ENCODE measurements at places on chromosomes 7 and 10.
A peak's percentile ranks its signal among the peaks of the same experiment; 100 is the strongest.

GRCh38 chr7:7122033-7122478, 60.3 kb upstream of the C1GALT1 start:
- peak; percentile 25 for DNase-seq

GRCh38 chr10:12237265-12238220, 41.6 kb downstream of the CDC123 start:
- DNase-seq: no peak

- DNase-seq: no peak
These were observed 541.9 kb upstream of the CELF2 start for GRCh38 chr10:10475812-10476211.

DNA sequence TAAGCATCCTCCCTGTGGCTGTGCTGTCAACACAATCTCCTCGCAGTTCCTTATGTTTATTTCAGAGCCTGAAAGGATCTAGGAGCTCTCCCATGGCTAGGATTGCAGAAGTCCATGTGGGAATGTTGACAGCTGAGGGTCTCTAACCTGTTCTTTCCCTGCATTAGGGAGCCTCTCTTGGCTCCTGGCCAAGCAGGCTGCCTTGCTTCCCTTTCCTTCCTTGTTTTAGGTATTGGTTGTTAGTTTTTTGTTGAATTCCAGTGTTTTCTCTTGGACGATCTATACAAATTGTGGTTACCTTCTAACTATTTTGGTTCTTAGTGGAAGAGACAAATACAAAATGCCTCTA, 171.8 kb downstream of the MLLT10 start:
- no peak for DNase-seq

DNA sequence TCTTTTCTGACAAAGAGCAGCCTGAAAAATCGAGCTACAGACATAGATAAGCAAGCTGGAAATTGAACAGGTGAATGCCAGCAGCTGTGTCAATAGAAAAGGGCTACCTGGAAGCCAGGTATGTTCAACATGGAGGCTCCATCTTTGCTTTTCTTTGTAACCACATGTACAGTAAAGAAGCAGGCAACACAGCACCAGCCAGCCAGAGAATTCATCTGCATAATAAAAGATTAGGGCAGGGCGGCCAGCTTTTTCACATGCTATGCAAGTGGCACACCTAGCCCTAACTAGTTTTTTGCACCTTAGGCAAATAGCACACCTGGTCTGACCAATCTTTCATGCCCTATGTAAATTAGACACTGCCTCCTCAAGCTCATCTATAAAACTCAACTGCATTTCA, 25.7 kb downstream of the COG5 start:
- no peak for DNase-seq

- DNase-seq: no peak
These were observed 104.1 kb downstream of the ZNF467 start for GRCh38 chr7:149669121-149669818.

DNA sequence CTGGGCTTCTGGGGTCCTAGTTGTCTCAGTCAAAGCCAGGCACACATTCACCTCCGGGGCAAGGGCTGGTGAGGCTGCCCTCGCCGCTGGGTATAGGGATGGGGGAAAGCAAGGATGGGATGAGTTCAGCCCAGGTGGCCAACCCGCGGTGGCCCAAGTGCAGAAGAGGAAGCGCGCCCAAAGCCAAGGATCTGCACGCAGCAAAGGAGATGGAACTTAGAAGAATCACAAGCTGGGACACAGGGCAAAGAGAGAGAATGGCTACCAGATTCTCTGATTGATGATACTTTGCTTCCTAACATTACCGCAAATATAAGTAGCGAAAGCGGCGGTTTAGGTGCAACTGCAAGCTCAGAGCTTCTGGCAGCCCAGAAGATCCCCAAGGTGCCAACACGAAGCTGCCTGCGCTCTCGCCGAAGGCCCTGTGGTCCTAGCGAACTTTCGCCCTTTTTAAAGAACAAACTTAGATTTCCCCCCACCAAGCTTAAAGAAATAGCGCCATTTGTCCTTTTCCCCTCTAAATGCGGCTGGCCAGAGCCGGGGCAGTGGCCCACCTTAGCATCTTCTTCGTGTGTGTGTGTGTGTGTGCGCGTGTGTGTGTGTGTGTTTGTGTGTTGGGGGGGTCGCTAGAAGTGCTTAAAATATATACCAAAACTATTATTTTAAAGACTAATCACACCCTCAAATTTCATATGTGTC, 927 bp upstream of the MKX start:
- no peak for DNase-seq

- no peak for DNase-seq
These were observed 19.8 kb downstream of the HNRNPA2B1 start for GRCh38 chr7:26180792-26181198.

DNA sequence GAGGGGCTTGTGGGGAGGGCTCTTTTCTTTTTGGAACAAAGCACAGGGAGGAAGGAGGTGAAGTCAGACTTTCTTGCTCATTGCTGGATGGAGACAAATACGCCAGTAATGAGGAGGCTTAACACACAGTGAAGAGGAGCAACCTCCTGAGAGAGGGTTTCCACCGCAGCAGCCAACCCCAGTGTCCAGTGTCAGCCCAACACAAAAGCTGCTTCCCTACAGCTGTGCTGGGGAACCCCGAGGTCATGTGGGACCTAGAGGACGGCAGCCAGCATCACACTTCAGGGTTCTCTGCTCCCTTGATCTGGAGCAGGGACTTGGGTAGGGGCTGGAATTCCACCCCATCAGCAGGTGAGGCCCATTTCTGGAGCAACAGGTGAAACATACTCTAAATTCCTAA, 7.7 kb downstream of the BLNK start:
- no peak for DNase-seq

DNA sequence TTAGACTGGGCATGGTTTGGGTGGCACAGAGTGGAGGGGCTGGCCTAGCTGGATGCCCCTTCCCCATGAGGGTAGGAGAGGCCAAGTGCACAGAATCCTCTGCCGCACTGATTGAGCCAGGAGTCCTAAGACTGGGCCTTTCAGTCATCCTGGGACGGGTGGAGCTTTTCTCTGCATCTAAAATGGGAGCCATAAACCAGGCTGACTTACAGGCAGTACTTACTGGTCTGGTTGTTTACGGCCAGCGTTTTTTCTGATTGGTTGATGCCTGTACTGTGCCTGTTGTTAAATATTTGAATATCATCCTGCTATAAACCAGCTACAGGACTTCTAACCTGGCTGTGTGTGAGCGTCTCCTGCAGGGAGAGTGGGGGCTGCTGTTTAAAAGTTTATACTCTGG, 107.8 kb downstream of the CDH23 start:
- no peak for DNase-seq

GRCh38 chr10:69480068-69480412, 28.8 kb downstream of the TSPAN15 start:
- DNase-seq: no peak

GRCh38 chr7:47968847-47969774, 10.3 kb downstream of the HUS1 start:
- DNase-seq: no peak

GRCh38 chr7:153383781-153384180, 624.2 kb downstream of the ACTR3B start:
- no peak for DNase-seq

GRCh38 chr7:112381311-112382091, 68.8 kb upstream of the IFRD1 start:
- DNase-seq: no peak

DNA sequence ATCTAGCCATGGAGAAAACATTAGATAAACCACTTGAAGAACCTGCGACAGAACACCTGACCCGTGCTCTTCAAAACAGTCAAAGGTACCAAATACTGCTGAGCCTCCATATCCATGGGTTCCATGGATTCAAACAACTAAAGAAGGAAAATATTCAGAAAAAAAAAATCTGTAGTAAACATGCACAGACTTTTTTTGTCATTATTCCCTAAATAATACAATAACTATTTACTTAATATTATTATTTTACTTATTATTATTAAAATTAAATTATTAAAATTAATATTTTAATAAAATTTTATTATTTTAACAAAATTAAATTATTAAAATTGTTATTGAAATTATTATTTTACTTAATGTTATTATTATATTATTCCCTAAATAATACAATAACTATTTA, 101.0 kb upstream of the PDE1C start:
- no peak for DNase-seq

GRCh38 chr7:22694597-22695207, 32.3 kb upstream of the IL6 start:
- no peak for DNase-seq

DNA sequence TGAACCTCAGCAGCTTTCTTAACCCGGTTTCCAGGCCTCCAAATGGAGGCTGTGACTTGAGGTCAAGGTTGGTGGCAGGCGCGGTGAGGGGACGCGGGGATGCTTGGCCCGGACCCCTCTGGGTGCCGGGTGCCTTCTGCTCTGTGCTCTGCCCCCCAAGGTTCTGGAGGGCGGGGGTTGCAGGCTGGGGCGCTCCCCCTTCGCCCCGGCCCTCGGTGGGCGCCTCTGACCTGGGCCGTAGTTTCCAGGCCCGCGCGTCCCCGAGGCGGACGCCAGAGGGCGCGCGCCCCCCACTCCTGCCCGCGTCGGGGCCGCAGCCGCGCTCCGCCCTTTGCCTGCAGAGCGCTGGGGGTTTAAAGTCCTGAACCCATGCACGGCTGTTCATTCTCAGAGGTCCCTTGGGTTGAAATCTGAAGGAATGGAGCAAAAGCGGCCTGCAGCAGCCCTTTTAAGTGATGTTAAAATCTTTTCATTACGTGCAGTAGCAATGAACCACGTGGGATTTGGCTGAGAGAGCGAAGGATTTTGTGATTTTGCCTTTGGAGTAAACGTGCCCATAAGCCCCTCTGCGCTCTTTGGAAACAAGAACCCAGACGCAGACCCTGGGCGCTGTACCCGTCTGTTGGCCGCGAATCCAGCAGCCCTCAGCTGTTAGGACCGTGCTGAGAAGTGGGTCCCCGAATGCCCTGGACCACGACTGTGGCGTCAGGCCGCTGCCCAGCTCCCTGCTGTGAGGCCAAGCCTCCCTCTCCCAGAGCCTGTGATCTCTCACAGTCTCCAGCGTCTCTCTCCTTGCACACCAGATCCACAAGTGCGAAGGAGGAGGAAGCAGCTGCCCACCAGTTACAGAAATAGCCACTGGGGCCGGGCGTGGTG, 135.0 kb downstream of the ACTR3B start:
- no peak for DNase-seq

GRCh38 chr7:82740246-82740848, 296.8 kb upstream of the CACNA2D1 start:
- DNase-seq: no peak

DNA sequence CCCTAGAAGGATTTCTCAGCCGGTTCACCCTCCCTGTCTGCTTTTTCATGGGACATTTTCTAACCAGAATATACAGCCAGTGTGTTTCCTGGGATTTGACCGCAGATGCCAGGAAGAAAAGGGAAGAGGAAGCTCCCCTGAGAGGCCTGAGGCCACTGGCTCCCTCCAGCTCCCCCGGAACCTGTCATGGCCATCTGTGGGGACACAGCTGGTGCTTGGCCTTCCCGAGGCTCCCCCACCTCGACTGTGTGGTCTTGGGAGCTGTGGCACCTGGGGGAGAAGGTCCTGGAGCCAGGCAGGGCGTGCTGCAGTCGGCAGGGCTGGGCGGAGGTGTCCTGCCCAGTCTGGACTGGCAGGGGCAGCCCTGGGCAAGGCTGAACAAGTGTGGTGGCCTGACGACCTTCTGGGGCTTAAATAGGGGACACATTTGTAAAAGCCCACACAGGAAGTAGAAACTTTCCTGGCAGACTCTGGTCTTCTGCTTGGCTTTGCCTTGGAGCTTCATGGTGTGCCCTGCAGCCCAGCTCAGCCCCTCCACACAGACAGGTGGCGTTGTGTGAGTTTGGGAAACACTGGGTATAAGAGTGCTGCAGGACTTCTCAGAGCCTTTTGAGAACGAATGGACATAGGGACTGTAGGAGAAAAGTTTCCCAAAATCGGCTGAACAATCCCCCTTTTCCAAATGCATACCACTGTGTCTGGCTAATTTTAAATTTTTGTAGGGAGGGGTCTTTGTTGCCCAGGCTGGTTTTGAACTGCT, 6.8 kb downstream of the BRI3 start:
- DNase-seq: no peak

GRCh38 chr7:80611353-80611752, 27.1 kb upstream of the CD36 start:
- no peak for DNase-seq

GRCh38 chr7:127550247-127550646, 35.1 kb downstream of the GCC1 start:
- no peak for DNase-seq

DNA sequence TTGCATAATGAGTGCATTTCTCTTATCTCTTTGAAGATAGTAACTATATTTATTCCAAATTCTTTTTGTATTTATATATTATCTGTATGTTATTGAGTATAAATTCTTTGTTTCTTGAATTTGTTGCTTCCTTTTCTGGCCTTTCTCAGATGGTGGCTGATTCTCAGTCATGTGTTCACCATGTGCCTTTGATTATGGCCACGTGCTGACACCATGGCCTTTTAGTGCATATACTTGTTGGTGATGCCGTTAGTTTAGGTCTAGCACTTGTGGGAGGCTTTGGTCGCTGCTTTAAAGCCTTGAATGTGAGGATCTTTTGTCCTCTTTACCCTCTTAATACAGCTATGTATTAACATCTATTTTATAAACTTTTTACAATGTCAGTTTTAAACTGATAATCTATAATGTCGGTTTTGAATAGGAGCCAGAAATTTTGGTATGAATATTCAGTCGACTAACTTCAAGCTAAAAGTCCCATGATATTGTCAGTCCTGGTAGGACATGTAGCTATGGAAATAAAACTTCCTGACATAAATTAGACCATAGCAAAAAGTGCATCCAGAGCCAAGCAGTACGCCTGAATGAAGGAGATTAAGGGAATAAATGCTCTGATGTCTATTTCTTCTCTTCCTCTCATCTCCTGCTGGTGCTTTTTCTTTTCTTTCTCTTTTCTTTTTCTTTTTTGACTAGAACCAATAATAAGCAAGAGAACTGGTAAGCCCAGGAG, 130.3 kb downstream of the GNAI1 start:
- DNase-seq: no peak

DNA sequence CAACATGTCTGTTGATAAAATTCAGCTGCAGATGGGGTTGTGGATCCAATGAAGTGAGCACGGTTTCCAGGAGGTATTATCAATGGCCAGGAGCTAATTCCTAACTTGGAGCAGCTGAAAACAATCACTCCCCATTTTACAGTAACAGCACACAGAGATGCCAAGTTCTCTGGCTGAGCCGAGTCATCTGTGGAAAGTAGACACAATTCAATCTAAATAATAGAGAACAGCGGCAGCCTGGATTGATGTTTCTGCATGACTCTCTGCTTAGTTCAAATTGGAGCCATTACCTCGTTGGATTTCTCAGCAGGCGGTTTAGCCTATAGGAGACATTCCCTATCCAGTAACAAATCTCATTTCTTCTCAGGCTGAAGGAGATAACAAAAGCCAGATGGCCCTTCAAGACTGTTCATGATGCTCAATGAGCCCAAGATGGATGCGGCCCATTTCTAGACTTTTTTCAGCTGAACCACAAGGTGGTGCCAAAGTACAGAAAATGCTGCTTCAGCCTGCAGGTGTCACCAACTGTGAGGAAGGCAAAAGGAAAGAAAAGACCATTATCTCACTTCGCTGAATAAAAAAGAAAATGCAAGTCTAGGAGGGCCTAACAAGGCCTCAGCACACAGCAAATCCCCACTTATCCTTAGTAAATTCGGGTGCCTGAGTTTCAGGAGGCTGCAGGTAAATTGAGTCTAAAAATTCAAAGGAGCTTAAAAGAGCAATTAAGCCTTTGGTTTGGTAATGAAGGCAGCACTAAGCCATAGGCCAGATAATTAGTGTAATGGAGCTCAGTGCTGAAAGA, 83.7 kb downstream of the SLC16A9 start:
- DNase-seq: no peak

- DNase-seq: no peak
These were observed 464 bp downstream of the DENND2A start for GRCh38 chr7:140640060-140640637.

GRCh38 chr7:22722536-22723180, 4.3 kb upstream of the IL6 start:
- no peak for DNase-seq

GRCh38 chr7:139071680-139072079, 35.8 kb upstream of the ZC3HAV1L start:
- DNase-seq: no peak
